DND-41 (cell line): ENCODE measurements at places on chromosomes 2 and 18.

- no peak for DNase-seq
These were observed 120.9 kb downstream of the DHRS9 start for GRCh38 chr2:169190197-169190775.

DNA sequence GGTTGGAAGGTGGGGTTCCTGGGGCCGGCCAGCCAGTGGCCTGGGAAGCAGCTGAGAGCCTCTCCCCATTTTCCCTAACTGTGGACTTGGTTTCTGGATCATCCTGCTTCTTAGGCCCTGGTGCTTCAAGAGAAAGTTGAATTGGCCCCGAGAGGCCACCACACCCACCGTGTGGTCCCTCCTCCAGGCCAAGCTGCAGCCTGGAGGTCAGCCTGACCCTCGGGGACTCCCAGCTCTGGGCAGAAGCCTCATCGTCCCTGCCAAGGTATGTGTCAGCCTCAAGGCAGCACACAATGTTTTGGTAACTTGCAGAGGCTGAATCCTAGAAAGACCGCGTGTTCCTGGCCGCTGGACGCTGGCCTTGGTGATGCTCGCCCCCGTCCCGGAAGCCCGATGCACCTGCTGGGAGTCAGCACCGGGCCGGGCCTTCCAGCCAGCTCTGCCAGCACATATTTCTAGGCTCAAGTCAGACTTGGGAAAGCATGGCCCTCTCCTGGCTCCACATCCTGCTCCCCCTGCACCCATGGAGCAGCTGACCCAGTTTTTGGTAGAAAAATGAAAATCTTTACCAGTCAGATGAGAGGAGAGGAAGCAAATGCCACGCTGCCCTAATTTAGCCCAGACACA, 72.6 kb downstream of the ACTR2 start:
- DNase-seq = peak; percentile 52

- DNase-seq = no peak
These were observed 167.4 kb upstream of the STON1 start for GRCh38 chr2:48362515-48362914.

GRCh38 chr18:2627821-2628276, 27.7 kb upstream of the SMCHD1 start:
- DNase-seq = no peak

DNA sequence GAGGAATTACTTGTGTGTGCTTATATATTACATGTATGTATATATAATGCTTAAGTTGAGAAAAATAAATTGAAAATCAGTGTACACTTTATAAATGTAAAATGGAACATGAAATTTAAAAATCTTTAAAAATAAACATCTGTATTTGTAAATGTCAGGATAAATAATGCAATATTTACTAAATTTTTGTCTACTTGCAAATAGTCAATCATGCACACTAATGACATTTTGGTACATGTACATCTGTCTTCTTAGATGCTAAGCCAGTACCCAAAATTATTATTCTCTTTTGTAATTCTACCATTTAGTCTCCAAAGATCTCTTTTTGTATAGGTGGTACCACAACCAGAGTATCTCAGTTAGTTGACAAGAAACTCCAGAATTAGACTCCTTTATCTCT, 96.4 kb upstream of the SCN1A start:
- no peak for DNase-seq

DNA sequence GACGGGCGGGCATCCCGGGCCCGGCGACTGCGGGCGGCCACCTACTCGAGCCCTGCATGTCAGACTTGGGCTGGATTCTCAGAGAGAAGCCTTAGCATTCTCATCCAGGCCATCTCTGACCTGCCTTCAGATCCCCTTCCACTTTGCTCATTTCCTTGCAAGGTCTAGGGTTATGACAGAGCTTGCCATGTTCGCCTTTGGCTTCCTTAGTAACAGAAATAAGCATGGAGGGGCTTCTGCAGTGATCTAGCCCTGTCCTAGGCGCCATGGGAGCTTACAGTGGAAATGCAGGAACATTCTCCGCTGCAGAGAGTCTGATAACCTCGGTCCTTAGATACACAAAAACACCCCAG, 632 bp upstream of the ACVR1 start:
- DNase-seq = no peak

- DNase-seq = no peak
These were observed 10.5 kb downstream of the COPS8 start for GRCh38 chr2:237096201-237096600.

GRCh38 chr18:66124394-66124793, 373.6 kb downstream of the CDH7 start:
- DNase-seq = no peak

- no peak for DNase-seq
These were observed 44.8 kb upstream of the SYT4 start for GRCh38 chr18:43322132-43322531.

- no peak for DNase-seq
These were observed 177.2 kb upstream of the CRIM1 start for GRCh38 chr2:36178384-36178783.

GRCh38 chr18:78246050-78246449, 733.6 kb upstream of the SALL3 start:
- DNase-seq = no peak

GRCh38 chr2:134375935-134376334, 122.1 kb downstream of the MGAT5 start:
- no peak for DNase-seq
